ENCODE measurements at places on chromosomes 1 and 21.

GRCh38 chr1:34650800-34651199 lies 104.0 kb upstream of the GJB5 start:
- DNase-seq: no peak

DNA sequence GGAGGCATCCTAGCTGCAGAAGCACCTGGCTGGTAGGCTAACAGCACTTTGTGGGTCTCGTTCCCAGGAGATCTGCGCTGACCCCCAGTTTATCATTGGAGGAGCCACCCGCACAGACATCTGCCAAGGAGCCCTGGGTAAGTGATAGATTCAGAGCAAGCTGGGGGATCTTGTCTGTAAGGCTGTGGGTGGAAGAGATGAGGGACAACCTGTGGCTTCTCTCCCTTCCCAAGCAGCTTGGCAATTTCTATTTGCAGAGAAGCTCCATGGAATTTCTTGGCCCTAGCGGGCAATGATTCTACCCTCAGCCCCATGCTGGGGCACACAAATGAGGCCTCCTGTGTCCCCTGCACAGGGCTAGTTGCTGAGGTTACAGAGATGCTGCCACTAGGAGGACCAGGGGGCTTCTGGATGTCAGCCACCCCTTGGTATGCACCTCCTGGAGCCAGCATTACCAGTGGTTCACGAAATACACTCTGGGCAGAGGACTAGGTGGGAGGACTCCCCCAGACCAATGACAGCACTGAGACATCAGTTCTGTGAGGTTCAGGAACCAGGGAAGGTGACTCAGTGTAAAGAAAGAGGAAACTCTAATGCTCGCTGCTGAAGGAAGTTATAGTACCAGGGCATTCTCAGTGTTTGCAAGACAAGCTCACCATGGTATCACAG lies 5.5 kb downstream of the CAPN2 start:
- no peak for DNase-seq

- peak; percentile 73 for DNase-seq
Measured at GRCh38 chr1:150976879-150977694, 2.5 kb upstream of the CERS2 start.

DNA sequence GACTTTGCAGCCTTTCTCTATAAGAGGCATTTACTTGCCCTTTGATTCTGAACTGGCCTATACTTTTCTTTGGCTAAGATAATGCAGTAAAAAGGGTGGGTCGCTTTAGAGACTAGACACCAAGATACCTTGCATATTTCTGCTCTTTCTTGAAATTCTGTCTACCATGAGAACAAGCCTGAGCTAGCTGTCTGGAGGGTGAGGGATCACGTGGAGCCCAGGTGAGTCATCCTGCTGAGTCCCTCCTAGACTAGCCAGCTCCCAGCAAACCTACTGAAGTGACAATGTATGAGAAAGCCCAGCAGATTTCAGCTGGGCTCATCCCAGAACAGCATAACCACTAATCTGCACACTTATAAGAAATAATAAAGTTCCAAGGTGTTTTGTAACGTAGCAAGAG lies 408.0 kb upstream of the KAZN start:
- no peak for DNase-seq

- no peak for DNase-seq
Measured at GRCh38 chr1:12075195-12076114, 12.4 kb downstream of the TNFRSF8 start.

DNA sequence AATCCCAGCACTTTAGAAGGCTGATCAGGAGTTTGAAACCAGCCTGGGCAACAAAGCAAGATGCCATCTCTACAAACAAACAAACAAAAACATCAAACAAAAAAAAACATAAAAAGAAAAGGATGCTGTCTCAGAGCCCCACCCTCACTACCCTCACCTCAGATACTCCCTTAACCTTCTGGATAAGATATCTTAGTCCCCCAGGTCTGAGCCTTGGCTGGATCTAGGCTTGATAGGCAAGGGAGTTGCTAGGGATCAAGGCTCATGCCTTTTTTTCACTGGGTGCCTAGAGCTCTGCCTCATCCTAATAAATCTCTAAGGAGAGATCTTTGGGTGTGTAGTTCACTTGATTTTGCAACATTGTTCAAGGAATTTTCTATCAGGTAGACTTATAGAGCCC lies 7.4 kb downstream of the HDAC1 start:
- DNase-seq: no peak

- DNase-seq: no peak
Measured at GRCh38 chr1:161198897-161199431, at the start of gene ADAMTS4. ADAMTS4 (minus strand) TSS chr1:161199054; CDS start chr1:161198627, 427 bp downstream.

- no peak for DNase-seq
Measured at GRCh38 chr1:230957580-230957989, 21.1 kb downstream of the TTC13 start.

- no peak for DNase-seq
Measured at GRCh38 chr1:160885042-160885441, at the start of gene ITLN1. ITLN1 (minus strand) TSS chr1:160885180; CDS start chr1:160884877, 303 bp downstream.

- no peak for DNase-seq
Measured at GRCh38 chr1:8858112-8858668, 20.3 kb downstream of the ENO1 start.

DNA sequence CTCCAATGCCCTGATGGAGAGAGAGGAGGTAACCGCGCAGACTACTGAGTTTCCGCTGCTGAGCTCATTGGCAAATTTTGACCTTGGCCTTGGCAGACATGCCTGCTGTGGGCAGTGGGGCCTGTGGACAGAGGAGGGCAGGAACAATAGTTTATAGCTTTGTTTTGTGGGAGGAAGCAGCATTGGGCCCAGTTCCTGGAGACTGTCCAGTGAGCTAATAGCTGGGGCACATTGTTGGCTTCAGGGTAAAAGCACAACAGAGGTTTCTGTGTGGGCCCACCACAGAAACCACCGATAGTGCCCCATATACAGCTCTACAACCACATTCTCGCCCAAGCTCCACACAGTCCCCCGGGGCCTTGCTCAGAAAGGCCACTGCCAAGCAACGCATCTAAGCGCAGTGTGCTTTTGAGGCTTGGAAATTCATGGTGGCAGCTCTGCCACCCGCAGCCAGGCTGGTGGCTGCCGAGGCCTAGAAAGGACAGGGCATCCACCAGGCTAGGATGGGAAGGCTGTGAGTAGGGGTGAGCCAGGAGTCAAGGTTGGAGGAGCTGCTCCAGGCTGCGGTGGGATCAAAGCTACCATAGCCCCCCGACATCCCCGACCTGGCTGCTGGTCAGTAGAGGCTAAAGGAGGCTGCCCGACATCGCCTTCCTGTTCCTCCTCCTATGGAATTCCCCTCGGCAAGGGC lies 43.2 kb downstream of the NEK2 start:
- DNase-seq: no peak

DNA sequence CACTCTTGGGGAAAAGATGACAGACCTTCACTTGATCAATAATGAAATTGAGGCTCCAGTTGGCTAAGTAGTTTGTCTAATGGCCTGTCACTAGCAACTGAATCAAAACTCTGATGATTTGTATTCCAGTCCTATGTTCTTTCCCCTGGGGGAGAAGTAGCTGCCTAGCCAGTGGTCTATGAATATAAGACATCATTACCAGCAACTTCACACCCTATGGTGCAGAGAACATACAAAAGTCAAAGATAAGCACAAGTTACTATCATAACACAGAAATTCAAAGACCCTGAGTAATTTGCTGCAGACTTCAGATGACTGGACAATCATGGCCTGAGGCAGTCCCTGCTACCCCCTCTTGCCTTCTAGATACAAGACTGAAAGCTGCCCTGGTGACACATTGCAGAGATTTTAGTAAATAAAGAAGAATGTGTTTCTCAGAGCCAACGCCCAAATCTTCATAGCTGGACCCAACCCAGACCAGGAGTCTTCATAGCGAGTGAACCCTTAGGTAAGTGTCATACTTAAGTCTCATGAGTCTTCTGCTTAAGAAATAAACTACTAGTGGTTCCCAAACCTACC lies 993 bp downstream of the PDZK1 start:
- DNase-seq: no peak

- DNase-seq: no peak
Measured at GRCh38 chr1:3896396-3897000, 3.6 kb downstream of the C1orf174 start.

DNA sequence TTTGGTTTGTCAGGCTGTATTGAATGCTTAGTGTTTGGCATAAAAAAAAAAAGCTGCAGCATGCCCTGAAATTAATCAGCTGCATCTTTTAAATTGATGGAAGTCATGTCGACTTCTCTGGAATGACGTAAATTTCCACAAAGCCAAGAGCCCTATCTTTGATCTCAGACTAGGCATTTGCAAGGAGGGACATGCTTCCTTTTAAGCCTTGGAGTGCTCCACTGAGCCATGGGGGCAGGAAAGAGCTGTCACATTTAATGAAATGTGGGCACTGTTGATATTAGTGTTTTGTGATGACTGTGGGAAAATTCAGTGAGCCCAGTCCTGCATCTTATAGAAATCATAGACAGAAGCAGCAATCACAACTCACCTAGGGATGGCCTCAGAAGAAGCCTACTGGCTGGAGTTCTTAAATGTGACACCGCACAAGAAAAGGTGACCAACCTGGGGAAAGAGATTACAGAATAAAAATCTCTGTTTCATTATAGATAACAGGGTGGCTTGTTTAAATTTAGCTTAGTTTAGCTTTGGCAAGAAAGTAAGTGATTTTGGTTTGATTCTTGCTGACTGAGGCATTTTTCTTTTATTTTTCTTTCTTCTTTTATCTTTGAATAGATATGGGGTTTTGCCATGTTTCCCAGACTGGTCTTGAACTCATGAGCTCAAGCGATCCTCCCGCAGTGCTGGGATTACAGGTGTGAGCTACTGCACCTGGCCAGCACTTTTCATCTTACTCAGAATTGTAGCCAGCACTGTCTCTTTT lies 188.2 kb downstream of the HHAT start:
- no peak for DNase-seq

- DNase-seq: no peak
Measured at GRCh38 chr1:198830412-198830811, 191.6 kb downstream of the PTPRC start.

GRCh38 chr1:234697015-234697414 lies 87.0 kb upstream of the IRF2BP2 start:
- no peak for DNase-seq

- DNase-seq: no peak
Measured at GRCh38 chr1:233805786-233806185, 98.7 kb upstream of the SLC35F3 start.

DNA sequence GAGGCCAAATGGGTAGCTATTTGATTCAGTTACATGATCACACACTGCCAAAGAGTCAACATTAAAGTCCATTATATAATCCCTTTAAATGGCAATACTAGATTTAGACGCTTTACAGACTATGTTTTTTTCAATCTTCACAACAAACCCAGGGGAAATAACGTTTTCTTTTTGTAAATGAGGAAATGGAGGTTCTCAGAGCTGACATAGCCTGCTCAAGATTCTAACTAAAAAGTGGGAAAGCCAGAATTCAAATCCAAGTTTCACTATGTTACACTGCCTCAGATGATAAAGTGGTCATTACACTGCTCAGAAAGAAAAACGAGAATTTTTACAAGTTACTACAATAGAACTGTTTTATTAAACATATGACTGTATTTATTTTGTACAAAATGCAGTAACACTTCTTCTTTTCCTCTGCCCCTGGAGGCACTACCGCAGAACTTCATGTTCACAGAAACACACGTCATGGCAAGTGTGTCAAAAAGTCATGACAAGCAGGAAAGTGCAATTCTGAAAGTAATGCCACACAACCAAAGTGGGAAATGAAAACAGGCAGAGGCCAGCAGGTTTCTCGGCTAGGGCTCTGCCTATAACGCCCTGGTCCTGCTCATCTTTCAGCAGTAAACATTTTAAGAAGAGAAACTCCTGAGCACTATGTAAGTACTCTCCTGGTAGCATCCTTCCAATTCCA lies 19.0 kb downstream of the THEMIS2 start:
- DNase-seq: peak; percentile 72

DNA sequence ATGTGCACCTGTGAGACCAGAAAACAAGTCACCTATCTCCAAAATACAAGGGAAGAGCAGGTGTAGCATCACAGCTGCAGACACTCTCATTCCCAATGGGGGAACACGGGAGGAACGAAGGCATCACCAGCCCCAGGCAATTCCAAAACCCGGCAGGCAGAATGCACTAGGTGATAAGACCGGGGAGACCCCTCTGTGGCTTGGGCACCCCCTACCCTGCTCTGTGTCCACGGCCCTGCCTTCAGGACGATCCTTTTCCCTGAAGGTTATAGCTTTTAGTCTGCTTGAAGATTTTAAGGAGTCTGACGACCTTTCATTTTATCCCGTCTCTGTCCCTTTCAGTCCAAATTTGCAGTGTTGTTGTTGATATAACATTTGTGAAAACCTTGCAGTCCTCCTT lies 19.2 kb downstream of the TRPM2 start:
- DNase-seq: no peak

- no peak for DNase-seq
Measured at GRCh38 chr1:30195424-30196134, 527.8 kb downstream of the MATN1 start.

- no peak for DNase-seq
Measured at GRCh38 chr1:11286735-11287410, 13.9 kb downstream of the UBIAD1 start.

DNA sequence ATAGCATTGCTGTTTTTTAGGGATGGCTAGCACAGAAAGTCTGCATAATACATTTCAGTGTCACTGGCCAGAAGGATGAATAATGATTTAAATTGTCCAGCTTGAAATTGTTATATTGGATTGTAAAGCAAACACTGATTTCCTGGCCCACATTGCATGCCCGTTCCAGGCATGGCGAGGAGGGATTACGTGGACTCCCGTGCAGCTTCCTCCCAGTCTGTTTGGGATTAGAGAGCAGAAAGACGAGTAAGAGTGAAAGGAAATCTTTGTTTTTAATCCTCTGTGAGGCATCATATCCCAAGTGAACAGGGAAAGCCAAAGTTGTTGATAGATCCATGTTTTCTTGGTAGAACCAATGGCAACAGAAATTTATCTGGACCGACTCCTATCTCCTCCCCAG lies 8.4 kb downstream of the TRIM58 start:
- no peak for DNase-seq

GRCh38 chr1:41325801-41326200 lies 35.4 kb upstream of the FOXO6 start:
- DNase-seq: no peak

DNA sequence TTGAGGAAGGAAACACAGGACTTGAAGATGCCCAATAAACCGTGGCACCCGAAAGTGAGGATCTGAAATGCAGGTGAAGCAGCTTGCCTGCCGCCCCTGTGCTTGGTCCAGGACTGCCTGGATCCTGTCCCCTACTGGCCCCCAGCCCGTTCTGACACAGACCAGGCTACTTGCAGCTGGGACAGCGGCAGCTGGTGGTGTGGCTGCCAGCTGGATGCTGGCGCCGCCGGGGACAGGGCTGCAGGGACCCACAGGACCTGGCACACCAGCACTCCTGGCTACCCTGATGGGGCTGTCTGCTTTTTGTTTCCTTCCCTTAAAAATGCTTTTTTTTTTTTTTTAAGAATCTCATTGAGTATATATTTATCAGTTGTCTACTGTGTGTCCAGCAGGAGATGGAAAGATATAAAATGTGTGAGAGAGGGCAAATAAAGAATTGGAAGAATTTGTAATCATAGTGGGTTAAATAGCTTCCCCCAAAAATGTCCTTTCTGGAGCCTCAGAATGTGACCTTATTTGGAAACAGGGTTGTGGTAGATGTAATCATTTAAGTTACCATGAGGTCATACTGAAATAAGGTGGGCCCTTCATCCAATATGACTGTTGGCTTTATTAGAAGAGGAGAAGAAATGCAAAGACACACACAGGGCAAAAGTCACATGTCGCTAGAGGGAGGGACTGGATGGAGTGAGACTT lies 165.6 kb downstream of the DSCAM start:
- no peak for DNase-seq
